SJSA1 (cell line): ENCODE measurements at places on chromosomes 13 and 19.

GRCh38 chr13:106471957-106472543, 63.4 kb downstream of the EFNB2 start:
- peak; percentile 93 for DNase-seq

- DNase-seq: no peak
Measured at GRCh38 chr19:41273076-41273475, 8.9 kb downstream of the HNRNPUL1 start.

- no peak for DNase-seq
Measured at GRCh38 chr13:26225896-26226617, 3.9 kb upstream of the RNF6 start.

DNA sequence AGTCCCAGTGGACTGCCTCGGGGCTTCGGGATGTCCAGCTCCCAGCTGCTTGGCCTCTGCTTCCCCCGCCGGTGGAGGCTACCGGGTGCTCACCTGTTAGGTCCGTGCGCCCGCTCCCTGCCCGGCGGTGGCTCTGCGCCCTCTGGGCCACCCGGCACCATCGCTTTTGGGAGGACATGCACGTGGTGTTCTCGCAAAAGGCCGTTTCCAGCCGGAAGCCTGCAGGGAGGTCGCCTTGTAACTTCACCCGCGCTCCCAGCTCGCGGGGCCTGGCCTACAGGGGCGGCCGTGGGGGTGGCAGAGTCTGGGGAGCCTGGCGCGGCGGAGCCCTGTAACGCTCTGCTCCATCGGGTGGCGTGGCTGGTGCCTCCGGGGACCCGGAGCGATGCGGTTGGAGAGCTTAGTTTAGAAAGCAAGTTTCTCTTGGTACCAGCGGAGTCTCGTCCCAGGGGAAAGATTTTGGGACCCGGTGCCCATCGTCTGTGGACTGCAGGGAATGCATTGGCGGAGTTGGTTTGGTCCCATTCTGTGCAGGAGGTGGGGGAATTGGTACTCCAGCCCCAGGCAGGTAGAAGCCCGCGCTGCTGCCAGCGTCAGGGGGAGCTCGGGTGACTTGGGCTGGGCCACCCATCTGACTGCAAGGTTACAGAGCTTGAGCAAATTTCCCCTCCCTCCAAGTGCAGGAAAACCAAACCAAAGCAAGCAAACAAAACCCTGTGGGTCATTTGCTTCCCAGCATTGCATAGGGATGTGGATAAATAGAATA, 673 bp downstream of the SPATA13 start:
- peak; percentile 43 for DNase-seq

GRCh38 chr13:75365724-75366173, 116.2 kb downstream of the TBC1D4 start:
- DNase-seq: peak; percentile 96

DNA sequence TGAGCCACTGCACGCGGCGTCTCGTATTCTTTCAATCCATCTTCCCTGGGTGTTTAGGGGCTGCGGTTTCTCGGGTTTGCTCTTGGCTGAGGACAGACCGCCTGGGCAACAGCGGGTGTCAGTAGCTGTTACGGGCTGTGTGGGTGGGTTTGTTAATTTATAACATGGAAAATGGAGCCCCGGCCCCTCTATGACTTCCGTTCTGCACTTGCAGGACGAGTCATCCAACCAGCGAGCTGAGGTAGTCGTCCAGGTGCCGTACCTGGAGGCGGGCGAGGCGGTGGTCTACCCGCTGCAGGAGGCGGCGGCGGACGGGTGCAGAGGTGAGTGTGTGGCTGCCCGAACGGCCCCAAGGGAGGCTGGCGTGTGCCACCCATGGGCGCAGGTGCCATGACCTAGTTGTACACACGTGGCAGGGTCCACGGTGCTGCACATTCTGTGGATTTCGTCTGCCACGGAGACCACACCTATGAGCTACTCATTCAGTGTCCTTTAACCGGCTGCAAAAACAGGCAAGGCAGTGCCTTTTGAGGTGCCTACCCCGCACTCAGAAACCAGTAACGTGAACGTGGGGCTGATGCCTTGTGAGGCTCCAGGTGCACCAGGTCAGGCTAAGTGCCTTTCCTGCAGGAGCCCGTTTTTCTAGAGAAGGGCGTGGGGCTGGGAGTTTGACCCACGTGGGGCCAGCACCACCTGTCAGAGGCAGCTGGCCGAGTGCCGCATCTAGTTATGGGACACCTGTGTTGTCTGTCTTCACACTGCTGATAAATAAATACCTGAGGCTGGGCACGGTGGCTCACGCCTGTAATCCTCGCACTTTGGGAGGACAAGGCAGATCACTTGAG, 10.9 kb downstream of the POLR2E start:
- DNase-seq: no peak

DNA sequence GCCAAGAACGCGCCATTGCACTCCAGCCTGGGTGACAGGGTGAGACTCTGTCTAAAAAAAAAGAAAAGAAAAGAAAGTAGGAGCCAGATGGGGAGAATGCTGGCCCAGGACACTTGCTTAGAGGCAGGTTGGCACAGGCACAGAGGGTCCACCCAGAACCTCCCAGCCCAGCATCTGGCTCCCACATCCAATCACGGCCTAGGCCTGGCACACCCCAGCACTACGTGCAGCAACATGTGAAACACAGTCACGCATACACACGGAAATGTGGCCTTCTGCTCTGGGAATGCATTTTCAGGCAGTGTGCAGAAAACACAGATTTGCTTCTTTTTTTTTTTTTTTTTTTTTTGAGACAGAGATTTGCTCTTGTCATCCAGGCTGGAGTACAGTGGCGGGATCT, 20.9 kb upstream of the FOSB start:
- no peak for DNase-seq

DNA sequence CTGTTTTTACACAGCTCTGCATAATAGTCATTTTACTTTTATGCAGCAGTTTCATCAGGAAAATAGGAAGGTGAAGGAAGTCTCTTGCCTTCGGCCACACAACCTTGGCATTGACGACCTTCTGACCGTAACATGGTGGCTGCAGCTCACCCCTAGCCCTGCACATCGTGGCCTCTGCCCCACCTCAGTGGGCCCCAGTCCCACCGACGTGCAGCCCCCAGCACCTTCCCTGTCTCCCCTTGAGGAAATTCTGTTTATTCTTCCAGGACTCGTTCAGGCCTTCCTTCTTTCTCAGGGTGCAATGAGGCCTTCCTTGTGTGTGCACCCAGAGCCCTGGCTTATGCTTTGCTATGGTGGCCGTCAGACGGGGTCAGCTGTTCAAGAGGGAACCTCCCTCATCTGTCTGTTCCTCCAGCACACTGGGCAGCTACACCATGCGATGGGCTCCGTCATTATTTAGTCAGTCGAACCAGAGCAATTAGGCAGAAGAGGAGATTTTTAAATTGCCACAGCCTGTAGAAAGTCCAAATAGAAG, 33.3 kb downstream of the TMEM255B start:
- DNase-seq: peak; percentile 49

- DNase-seq: no peak
Measured at GRCh38 chr19:38543807-38544568, 73.8 kb downstream of the MAP4K1 start.

DNA sequence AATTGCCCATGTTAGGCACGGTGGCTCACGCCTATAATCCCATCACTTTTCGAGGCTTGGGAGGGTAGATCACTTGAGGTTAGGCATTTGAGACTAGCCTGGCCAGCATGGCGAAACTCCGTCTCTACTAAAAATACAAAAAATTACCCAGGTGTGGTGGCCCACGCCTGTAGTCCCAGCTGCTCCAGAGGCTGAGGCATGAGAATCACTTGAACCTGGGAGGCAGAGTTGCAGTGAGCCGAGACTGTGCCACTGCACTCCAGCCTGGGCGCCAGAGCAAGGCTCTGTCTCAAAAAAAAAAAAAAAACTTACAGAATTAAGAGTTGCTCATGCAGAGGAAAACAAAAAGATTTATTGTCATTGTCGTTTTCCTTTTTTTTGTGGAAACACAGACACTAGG, 3.4 kb upstream of the PSMC4 start:
- DNase-seq: no peak

DNA sequence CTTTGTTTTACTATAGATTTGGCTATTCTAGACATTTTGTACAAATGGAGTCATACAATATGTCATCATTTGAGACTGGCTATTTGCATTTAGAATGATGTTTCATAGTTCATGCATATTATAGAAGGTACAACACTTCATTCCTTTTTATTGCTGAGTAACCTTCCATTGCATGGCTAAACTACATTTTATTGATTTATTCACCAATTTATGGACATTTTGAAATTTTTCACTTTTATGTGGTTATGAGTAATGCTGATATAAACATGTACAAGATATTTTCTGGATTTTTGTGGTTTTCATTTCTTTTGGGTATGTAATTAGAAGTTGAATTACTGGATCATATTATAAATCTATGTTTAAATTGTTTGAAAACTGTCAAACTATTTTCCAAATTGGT, 710.3 kb upstream of the SLITRK5 start:
- no peak for DNase-seq

- DNase-seq: no peak
Measured at GRCh38 chr19:10201176-10201575, 6.4 kb upstream of the DNMT1 start.

GRCh38 chr19:35781650-35782049, 6.3 kb downstream of the ARHGAP33 start:
- no peak for DNase-seq

DNA sequence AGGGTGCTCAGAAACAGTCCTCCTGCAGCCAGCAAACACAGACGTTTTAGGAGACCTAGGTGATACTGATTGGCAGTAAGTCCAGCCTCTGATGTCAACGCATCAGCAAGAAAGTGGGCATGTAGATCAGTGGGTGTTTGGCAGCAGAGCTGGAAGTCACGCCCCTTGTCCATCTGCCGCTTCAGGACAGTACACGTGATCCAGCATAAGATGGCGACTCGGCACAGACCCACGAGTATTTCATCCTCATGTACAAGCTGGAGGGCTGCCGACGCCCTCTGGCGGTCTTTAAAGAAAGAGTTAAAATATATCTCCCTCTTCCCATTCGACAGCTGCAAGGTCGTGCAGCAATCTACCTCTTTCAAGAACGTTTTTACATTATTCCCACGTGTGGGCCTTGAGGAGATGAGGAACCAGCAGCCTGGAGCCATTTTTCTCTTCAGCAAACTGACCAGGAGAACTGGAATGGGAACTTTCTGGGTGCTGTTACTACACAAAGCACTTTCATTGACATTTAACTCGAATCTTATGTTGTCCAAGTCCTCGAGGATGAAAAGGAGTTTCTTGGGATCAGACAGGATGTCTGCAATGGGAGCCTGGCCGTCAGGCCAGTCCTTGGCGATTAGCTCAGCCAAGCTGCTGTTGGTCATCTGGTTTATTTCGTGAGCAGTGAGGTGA, 22.3 kb downstream of the NLRP11 start:
- DNase-seq: peak; percentile 56

DNA sequence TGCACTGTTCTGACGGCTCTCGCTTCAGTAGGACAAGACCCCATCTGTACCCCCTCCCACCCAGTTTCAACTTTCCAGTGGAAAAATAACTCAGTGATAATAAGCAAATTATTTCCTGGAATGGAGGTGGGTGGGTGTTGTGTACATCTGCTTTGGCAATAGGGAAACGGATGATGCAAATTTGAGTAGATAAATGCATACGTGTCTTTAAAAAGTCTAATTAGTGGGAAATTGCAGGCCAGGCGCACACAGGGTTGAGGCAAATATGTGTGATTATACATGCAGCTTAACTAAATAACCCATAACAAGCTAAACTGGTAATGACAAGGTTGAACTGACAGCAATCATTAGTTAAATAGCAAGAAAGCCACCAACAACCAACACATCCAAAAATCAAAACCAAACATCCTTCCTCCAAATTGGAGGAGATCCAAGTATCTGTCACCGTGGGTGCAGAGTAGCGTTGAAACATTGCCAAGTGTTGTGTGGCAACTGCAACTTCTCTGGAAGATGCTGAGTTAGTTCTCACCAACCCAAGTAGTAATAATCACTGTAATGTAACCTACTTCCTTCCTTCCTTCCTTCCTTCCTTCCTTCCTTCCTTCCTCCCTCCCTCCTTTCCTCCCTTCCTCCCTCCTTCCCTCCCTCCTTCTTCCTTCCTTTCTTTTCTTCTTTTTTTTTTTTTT, 54.6 kb downstream of the TRPM4 start:
- DNase-seq: no peak

GRCh38 chr13:41622432-41623429, 165.4 kb downstream of the RGCC start:
- no peak for DNase-seq

- no peak for DNase-seq
Measured at GRCh38 chr19:17830567-17831418, 9.5 kb upstream of the INSL3 start.
